ENCODE measurements at places on chromosomes 2 and 18. TPM values are rescaled to one million over a fixed set of nuclear protein-coding genes. Genes with fewer than 3 reads are reported as not detected.

GRCh38 chr2:172578054-172578453 is 22.2 kb downstream of the PDK1 start:
- DNase-seq, result no peak

GRCh38 chr2:231323316-231323715 is 72.2 kb upstream of the B3GNT7 start:
- no peak for DNase-seq

C2orf81 gene
- total RNA-seq, result 2.7 TPM

SATB2 gene
- total RNA-seq, result 7.4 TPM

GRCh38 chr2:85861650-85862049 is 27.1 kb downstream of the ST3GAL5 start:
- no peak for DNase-seq

- DNase-seq, result no peak
These were observed 190.8 kb downstream of the ARHGAP28 start for GRCh38 chr18:6920099-6920955.

GRB14 gene
- total RNA-seq, result 2.7 TPM

DNA sequence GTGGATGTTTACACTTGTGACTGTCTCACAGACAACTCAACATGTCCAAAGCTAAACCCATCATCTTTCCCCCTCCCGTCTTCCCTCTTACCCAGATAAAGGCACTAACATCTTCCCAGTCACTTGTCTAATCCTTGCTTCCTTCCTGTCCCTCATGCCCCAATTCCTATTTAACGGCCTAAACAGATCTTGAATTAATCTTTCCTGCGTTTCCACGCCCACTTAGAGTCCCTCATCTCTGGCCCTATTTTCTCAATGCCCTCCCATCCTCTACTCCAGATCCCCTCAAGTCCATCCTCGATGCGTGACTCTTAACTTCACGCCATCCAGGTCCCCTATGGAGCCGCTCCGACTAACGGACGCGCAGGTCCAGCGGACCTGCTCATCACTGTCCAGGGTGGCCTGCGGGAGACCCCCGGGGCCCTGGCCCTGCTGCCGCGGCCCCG is 682 bp upstream of the SCLY start:
- DNase-seq, result no peak

GRCh38 chr18:68435581-68435980 is 279.3 kb downstream of the TMX3 start:
- no peak for DNase-seq

DNA sequence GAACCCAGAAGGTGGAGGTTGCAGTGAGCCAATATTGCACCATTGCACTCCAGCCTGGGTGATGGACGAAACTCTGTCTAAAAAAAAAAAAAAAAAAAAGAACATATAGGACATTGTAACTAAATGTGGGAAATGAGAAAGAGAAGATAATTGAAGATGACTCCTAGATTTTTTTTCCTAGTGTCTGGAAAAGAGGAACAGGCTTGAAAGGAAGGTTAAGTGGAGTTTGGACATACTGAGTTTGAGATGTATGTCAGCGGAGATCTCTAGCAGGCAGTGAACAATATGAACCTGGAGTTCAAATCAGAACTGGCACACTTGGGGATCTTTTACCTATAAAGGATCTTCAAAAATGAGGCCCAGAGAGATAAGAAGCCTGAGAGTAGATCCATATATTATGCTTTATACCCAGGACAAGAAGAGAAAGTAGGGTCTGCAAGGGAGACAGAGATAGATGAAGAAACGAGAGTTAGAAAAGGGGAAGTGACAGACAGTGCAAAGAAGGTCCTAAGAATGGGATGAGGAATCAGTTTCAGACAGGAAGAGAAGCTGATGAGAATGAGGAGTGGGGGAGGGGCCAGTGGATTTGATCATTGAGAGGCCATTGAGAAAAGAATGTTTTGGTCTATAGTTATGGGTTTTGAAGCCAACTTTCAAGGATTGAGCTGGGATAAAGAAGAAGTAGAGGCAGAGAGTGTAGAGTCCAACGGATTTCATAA is 46.9 kb upstream of the CD28 start:
- DNase-seq, result no peak

- no peak for DNase-seq
These were observed 559.9 kb upstream of the SOX11 start for GRCh38 chr2:5132281-5132680.

CRYBA2 gene
- not detected for total RNA-seq

DNA sequence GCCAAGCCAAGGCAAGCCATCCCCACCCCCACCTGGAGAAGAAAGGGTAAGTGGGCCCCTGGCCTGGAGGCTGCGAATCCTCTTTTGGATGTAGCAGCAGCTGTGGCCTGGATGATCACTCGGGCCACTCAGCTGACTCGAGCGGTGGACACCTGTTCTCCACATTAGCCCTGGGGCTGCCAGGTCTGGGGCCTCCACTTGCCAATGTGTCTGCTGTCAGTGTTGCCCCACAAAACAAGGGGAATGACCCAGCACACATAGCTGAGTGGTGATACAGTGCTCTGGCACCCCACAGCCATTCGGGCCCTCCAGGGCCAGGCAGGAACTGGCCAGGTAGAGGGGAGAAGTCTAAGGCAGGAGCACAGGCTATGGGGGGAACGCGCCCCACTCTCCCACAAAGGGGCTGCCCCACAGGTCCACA is 2.6 kb downstream of the STK25 start:
- DNase-seq, result no peak

DNA sequence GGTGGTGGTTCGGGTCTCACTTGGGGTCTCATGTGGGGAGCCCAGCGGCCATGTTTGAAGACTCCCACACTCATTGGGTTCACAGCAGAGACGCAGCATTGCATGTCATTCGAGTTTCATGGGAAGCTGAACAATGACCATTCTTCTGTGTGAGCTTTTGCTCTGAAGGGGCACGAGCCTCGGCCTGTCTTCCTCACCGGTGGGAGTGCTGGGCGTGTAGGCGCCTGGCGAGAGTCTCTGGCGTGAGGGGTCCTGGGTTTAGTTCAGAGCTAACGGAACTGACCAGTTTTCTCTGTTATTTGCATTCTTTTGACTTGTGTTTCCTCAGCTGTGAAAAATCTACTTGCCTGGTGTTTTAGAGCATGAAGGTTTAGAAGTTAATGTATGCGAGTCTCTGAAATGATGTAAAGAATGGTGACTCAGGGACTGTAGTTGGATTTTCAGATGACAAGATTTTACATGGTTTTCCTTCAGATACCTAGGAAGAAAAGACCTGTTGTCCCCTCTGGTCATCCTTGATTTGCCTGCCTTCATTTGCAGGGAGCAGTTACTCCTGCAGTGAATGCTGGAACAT is 98.1 kb downstream of the ARMC9 start:
- no peak for DNase-seq

- no peak for DNase-seq
These were observed 32.2 kb upstream of the GLI2 start for GRCh38 chr2:120703330-120703994.

FOXI3 gene
- not detected for total RNA-seq

SLC19A3 gene
- total RNA-seq, result 7.4 TPM

PPP1R1C gene
- total RNA-seq, result not detected

DNA sequence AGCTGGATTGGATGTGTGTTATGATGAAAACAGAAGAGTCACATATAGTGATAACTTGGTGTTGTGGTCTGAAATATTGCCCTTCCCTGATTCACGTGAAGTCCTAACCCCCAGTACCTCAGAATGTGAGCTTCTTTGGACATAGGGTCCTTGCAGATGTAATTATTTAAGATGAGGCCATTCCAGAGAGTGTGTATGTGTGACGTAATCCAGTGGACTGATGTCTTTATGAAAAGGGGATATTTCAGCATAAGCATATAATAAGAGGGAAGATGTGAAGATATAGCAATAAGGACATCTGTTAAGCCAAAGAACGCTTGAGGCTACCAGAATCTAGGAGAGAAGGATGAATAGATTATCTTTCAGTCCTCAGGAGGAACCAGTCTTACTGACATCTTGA is 62.5 kb downstream of the LTBP1 start:
- DNase-seq, result no peak

- DNase-seq, result no peak
These were observed 154.4 kb upstream of the TWIST2 start for GRCh38 chr2:238693337-238694093.

DNA sequence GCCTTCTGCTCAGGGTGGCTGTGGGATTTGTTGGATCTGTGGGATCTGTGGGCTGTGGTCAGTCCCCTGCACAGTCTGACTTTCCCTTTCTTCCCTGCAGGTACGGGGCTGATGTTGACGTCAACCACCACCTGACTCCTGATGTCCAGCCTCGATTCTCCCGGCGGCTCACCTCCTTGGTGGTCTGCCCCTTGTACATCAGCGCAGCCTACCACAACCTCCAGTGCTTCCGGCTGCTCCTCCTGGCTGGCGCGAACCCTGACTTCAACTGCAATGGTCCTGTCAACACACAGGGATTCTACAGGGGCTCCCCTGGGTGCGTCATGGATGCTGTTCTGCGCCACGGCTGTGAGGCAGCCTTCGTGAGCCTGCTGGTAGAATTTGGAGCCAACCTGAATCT is 17.5 kb downstream of the ASB1 start:
- DNase-seq, result peak; percentile 58

DNA sequence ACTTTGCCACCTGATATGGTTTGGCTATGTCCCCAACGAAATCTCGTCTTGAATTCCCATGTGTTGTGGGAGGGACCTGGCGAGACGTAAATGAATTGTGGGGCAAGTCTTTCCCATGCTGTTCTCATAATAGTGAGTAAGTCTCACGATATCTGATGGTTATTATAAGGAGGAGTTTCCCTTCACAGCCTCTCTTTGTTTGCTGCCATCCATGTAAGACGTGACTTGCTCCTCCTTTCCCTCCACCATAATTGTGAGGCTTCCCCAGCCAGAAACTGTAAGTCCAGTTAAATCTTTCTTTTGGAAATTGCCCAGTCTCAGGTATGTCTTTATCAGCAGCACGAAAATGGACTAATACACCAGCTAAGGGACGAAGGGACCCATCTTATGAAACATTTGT is 1303.3 kb downstream of the SUCLG1 start:
- no peak for DNase-seq

GRCh38 chr2:188410504-188411235 is 119.0 kb downstream of the GULP1 start:
- no peak for DNase-seq

Measured in vagina (tissue), 2 donors.